ENCODE measurements at places on chromosomes 4 and X.
A peak's percentile ranks its signal among the peaks of the same experiment; 100 is the strongest.

DNA sequence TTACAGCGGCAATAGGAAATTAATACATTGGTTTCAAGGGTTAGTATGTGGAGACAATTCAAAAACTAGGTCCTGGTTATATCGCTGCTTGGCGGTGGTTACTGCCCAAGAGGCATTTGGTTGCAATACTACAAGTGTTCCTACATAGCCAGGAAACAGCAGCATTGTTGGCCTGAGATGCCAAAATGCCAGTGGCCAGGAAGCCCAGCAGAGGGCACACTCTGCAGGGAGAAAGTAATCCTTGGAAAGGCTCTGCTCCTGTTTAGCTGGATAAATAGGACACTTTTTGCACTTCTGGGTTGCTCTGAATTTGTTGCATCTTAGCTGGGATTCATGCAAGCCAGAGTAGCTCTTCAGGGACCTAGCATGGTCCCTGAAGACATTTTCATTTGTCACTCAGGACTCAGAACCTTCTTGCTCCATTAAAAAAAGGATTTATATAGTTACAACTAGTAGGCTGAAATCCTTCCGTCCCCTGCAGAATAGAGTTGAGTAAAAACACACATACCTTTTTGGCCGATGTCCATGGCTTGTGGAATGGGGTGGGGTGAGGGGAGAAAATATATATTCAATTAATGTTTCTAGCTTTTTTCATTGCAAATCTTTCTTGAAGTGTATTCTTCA is 8.1 kb upstream of the GPR119 start:
- no peak for DNase-seq

DNA sequence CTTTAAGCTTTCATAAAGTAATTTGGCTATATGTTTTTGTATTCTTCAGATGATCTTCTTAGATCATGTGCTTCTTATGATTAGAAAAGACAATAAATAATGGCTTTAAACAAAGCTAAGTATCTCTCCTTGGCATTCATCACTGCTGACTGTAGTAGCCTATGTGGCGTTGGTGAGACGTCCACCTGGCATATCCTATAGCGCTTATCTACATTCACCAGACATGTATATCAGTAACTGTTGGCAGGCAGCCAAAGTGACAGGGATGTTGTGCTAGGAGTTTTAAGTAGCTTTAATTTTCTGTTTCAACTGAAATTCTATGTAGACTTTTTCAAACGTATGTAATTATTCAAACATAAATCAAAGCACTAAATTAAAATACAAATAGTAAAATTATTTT is 276.4 kb downstream of the IL15 start:
- no peak for DNase-seq

- no peak for DNase-seq
These were observed 149.4 kb downstream of the SOX3 start for GRCh38 chrX:140355429-140355828.

GRCh38 chr4:86678796-86679195 is 84.7 kb downstream of the PTPN13 start:
- DNase-seq, result no peak

GRCh38 chr4:70958681-70959080 is 34.8 kb upstream of the DCK start:
- DNase-seq, result no peak

DNA sequence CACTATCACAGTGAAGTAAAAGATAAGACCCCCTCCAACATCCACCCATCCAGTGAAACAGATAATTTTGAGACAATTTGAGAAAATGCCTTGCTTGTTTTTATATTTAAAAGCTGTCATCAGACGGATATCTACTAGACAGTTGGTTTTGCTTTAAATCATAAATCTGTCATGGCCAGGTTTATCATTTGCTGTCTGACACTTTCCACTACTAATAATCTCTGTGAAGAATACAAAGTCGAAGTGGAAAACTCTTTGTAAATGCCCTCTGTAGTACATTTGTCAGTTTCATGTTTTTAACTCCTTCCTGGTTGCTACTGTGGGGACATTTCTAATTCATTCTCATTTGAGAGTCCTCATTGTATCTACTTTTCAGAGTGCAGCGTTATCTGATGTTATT is 1606.2 kb upstream of the PCDH7 start:
- no peak for DNase-seq

DNA sequence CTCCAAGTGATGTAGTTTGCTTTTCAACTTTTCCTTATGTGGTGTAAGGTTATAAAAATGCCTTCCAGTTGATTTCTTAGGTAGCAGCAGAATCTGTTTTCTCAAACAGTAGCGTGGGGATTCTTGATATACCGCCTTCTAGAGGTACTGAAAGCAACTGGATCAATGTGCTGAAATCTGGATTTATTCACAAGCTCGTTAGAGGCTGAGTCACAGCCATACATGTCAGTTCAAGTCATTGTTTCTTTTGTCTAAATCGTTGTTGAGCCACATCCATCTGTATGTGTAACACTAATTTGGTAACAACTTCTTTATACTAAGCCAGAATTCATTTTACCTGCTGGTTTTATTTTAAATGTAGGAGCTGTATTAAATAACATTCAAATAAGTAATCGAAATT is 200.0 kb upstream of the MAD2L1 start:
- no peak for DNase-seq

DNA sequence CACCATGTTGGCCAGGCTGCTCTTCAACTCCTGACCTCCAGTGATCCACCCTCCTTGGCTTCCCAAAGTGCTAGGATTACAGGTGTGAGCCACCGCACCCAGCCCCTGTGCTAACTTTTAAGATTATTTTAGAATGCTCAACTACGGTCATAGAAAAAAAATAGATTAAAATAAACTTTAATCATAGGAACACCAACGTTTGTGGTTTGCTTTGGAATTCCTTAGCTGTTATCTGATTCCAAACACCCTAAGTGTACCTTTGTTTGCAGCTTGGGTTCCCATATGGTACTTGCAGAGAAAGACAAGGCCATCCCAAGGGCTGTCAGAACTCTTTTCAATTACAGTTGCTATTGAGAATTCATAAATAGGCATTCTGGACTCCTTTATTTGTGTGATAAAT is 90.1 kb upstream of the EFHC2 start:
- DNase-seq, result no peak

GRCh38 chrX:141638550-141638949 is 49.0 kb downstream of the SPANXA2 start:
- DNase-seq, result no peak

GRCh38 chr4:18020145-18020670 is 1.3 kb downstream of the LCORL start:
- no peak for DNase-seq

DNA sequence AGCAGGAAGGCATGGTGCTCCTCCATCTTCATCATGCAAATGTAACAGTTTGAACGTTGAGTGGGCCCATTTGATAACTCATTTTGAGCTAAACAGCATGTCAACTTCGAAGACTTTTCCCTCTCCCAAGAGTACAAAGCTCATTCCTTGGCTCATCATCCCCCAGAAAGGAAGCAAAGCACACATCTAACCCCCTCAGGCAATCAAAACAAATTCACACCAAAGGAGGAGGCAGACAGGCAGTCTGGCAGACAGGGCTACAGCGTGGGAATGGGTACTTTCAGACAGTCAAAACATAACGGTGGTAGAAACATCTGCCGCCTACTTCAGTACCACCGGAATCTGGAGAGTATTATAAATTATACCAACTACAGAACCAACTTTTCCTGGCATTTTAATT is 81.7 kb downstream of the PCDH19 start:
- DNase-seq, result no peak

DNA sequence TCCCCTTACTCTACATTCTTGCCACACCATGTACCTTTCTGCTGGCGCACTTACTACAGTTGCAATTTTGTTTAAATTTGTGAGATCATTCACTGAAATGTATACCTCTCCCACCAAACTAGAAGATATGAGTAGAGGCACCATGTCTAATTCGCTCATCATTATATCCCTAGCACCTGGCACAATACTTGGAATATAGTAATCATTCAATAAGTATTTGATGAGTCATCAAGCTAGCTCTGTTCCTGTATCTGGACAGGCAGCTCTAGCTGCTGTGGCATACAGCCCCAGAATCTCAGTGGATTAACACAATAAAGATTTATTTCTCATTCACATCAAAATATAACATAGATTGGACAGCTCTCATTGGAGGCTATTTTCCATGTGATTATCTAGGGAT is 245.9 kb downstream of the IDS start:
- DNase-seq, result no peak

DNA sequence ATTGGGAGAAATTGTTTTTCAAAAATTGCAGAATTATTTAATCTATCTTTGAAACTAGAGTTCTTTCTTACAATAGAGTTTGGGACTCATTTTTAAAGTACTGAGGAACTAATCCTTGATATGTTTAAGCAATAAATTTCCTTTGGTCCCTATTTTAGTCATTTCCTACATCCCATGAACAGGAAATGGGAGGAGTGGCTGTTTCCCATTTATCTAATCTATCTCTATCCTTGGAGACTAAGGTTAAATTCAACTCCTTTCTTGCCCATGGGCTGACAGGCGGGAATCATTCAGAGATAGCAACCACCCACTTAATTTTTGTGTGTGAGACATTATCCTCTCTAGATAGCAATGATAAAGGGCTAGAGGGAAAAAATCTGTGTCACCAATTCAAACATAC is 131.6 kb upstream of the EMCN start:
- DNase-seq, result no peak

DNA sequence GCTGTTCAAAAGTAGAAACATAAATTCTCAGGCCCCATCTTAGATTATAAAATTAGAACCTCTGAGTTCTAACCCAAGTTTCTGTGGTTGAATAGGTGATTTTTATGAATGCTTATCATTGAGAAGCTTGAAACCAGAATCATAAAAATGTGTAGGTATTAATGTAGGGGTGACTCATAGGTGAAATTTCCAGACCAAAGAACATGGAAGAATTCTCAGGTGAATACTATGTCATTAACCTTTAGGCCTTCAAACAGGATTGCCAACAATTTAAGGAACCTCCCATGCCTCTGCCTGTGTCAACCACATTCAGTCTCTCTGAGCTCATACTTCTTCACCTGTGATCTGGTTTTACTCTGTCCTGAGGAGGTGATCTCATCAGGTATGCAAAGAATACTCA is 177.8 kb downstream of the NPFFR2 start:
- no peak for DNase-seq

DNA sequence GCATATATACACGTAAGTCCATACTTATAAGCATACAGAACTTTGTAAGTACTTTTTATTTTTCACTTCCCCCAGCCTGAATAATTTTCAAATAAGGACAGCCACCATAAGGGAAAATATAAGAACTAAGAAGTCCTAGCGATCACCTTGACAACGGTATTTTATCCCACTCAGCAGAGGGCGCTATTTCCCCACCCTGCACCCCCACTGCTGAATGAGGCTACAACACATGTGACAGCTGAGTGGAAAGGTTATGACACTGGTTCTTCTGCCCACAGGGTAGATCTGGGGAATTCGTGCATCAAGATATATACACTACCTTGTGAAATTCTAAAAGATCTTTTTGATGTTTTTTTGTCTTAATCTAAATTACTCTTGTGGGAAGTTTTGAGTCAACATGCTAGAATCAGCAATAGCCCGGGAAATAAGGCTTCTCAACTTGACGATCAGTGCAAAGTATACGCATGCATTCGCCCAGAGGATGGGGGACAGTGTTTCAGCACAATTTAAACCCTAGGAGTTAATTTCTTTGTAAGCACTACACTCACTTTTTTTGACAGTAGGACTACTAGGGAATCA is 151.5 kb downstream of the CORIN start:
- DNase-seq, result peak; percentile 72

GRCh38 chr4:120536884-120537283 is 385.6 kb downstream of the PRDM5 start:
- no peak for DNase-seq

GRCh38 chrX:51851507-51852085 is 41.8 kb upstream of the MAGED1 start:
- DNase-seq, result no peak

GRCh38 chr4:41701983-41702382 is 46.5 kb downstream of the PHOX2B start:
- DNase-seq, result no peak

DNA sequence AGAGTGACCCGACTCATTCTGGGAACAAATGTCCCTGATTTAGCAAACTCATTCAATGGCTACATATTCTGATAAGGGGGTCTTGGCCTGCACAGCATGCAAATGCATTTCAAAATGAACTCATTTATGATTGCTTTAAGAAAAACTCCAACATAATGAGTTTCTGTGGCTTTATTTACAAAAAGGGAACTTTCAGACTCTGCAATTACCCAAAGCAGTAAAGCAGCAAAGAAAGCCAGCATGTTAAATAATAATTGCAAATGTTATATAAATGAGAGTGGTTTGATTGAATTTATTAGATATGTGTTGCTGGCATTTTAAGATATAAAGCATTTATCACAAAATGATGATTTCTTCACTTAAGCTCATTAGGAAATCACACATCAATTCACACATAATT is 295.7 kb downstream of the FBXW7 start:
- DNase-seq, result no peak

DNA sequence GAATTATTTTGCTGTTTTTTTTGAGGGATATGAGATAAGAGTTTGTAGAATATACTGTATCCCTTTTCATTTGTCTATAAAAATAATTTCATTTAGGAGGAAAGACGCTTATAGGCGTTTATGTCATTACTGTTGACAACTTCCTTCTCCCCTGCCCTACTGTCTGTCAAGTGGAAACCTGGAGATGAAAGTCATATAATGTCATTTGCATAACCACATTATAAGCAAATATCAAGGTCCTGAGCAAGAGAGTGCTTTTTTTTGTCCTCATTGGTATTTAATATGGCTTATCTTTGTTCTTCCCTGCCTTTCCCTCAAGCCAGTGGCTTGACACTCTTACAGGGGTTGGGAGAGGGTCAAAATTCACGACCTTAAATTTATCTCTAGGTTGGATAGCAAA is 55.8 kb downstream of the LRP2BP start:
- DNase-seq, result no peak

GRCh38 chr4:7762376-7763030 is 177.2 kb downstream of the AFAP1 start:
- no peak for DNase-seq

- DNase-seq, result no peak
These were observed 139.6 kb downstream of the SPRY1 start for GRCh38 chr4:123536225-123536624.
